Retina (tissue), 1 donor: ENCODE measurements at places on chromosomes 16 and 17.

- DNase-seq: no peak
Measured at GRCh38 chr17:48254896-48255295, 147.3 kb downstream of the SNX11 start.

- no peak for DNase-seq
Measured at GRCh38 chr17:48322060-48322459, 108.0 kb downstream of the SKAP1 start.

GRCh38 chr16:60776281-60776680 lies 1260.0 kb downstream of the CDH8 start:
- DNase-seq: no peak

DNA sequence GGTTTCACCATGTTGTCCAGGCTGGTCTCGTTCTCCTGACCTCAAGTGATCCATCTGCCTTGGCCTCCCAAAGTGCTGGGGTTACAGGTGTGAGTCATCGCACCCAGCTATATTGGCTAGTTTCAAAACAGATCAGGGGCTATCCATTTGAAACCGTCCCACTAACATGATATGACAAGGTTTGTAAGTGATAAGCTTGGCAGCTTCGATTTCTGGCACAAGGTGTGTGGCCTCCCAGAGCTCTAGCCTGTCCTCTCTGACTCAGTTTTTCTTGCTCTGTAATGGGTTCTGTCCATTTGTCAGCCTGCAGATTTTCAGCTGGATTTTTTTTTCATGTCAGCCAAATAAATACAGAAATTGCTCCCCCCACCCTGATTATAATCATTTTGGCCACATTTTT lies 31.8 kb upstream of the TENT4B start:
- DNase-seq: no peak

GRCh38 chr16:48907906-48908634 lies 298.1 kb upstream of the N4BP1 start:
- no peak for DNase-seq

GRCh38 chr17:59666235-59666634 lies 41.0 kb downstream of the PTRH2 start:
- no peak for DNase-seq

GRCh38 chr16:82801361-82801760 lies 174.6 kb downstream of the CDH13 start:
- no peak for DNase-seq

DNA sequence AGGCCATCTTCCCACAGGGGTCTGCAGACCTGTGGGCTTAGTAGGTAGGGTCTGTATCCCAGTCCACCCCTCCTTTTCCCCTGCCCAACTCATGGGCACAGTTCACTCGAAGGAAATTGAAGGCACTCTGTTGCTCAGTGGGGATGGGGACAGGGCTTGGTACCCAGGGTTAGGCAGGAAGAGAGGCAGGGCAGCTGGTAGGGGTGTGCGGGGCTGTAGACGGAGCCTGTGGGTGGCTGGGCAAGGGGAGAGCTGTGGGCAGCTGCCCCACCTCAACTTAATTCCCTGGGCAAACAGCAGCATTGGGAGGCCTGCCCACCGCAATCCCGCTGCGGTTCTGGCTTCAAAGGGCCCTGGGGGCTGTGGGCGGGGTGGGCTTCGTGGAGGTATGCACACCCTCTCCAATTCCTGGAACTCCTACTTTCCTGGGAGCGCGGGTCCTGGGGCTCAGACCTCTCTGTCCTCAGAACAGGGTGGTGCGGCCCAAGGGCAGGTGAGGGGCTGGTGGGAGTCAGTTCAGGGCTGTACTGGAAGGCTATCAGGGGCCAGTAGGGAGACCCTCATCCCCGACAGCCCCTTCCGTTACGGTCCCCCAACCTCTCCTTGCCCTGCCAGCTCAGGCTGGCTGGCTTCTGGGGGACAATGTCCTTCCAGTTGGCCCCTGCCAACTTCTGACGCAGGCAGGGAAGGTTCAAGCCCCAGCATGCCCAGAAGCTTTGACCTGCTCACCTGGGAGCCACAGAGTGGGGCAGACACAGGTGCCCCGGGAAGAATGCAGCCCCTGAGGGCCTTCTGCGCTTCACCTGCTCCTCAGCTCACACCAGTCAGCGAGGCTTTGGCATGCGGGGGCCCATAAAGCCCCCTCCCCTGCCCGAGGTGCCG lies 9.1 kb downstream of the FOXJ1 start:
- DNase-seq: no peak

DNA sequence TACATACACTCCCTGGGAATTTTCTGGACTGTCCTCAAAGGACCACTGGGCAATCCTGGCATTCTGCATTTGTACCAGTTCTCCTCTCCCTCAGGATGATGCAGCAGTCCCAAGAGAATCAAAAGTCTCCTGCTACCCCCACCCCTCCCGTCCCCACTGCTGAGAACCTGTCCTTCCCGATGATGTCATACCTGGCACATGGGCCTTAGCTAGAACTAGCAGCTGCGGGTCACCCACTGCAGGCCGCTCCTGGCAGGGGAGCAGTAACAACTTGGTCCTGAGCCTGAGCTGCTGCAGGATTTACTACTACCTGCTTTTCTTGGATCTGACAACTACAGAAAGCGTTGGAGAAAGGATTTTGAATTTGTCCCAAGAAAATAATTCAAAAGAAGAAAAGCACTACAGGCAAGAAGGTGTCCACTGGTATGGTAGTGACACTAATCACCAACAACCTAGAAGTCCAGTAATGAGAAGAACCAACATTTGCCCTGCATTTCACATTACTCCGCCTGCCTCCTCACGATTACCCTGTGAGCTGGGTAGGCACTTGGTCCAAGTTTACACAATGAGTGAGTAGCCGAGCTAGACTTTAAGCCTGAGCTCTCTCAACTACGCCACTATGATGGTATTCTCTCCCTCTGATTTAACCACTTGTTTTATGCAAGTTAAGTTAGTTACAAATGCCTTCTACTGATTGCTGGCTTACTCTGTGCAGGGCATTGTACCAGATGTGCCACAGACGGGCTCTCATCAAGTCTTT lies 55.3 kb upstream of the ETV4 start:
- DNase-seq: no peak

- DNase-seq: no peak
Measured at GRCh38 chr16:28845761-28846079, 428 bp downstream of the TUFM start.

DNA sequence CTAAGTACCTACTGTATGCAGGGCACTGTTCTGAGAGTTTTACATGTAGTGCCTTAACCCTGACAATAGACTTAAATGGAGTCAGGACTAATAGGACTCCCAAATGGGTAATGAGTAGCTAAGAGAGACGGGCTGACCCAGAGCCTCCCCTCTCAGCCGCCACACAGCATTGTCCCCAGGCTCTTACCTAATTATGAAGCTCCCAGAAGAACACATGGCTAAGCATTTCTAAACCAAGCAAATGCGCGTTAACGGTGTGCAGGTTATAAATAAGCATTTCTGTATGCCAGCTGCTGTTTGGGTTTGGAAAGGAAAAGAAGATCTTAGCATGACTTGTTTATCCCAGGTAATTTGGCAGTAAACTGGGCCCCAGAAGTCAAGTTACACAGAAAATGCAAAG lies 14.3 kb downstream of the KATNIP start:
- DNase-seq: no peak

GRCh38 chr16:19874026-19874425 lies 10.6 kb downstream of the GPRC5B start:
- DNase-seq: no peak

GRCh38 chr17:63450551-63450950 lies 4.4 kb upstream of the CYB561 start:
- DNase-seq: no peak

DNA sequence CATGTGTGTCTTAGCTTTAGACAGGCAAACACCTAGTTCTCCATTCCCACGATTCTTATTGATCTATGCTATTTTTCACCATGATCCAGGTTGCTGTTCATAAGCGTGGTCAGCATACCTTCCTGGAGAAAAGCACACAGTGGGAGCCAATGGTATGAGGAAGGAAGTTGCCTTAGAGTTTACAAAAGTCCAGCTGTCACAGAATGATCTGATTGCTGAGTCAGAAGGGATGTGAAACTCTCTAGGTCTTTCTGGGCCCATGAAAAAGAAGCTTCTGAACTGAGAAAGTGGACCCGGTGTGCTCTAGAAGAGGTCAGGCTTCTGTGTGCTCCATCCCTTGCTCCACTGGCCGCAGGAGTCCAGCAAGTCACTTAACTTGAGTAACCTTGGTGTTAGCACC lies 71.0 kb upstream of the CCL1 start:
- no peak for DNase-seq

DNA sequence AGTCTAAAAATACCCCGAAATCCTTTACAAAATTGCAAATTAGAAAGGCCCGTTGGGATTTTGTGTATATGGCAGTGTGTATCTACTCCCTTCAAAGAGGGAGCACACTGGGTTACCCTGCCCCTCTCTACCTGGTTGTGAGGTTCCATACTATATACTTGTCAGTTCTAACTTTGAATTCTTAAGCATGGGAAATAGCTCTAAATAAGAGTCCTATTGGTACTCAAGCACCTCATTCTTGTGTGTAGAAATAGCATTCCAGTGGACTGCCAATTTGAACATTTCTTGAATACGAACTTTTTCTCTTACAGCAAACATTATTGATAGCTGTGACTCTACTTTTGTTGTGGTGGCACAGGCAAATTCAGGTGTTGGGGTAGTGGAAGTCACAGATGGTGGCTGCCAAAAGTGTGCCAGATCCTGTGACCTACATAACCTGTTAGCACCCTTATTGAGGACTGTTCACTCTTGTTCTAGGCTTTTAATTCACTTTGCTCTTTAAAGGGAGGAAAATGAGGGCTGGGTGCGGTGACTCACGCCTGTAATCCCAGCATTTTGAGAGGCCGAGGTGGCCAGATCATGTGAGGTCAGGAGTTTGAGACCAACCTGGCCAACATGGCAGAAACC lies 16.1 kb downstream of the ESRP2 start:
- DNase-seq: no peak

DNA sequence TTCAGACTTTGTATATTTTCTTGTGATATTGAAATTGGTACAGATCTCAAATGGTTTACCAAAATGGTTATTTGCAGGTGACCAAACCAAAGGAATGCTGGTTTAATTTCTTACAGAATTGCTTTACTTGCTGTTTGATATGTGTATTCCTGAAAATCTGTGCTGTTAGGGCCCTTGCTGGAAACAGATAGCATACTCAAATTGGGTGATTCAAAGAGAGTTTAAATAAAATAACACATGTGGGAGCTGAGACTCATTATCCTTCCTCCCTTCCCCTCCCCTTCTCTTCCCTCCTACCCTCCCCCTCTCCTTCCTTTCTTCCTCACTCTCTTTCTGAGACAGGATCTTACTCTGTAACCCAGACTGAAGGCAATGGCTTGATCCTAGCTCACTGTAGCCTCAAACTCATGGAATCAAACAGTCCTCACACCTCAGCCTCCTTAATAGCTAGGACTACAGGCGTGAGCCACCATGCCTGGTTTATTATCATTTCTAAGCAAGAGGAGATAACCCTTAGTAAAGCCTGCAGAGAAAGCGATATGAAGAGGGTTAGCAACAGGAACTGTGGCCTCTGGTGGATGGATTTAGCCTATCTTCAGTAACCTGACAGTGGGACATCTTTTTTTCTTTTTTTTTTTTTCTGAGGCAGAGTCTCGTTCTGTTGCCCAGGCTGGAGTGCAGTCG lies 141.9 kb downstream of the BCAS3 start:
- no peak for DNase-seq

GRCh38 chr16:66357523-66357928 lies 9.0 kb upstream of the CDH5 start:
- peak; percentile 58 for DNase-seq

GRCh38 chr16:6969594-6969993 lies 363.1 kb upstream of the RBFOX1 start:
- no peak for DNase-seq

GRCh38 chr17:83014940-83015910 lies 64.2 kb upstream of the METRNL start:
- peak; percentile 56 for DNase-seq

GRCh38 chr16:89687092-89687940 lies 827 bp downstream of the CDK10 start:
- DNase-seq: peak; percentile 84

DNA sequence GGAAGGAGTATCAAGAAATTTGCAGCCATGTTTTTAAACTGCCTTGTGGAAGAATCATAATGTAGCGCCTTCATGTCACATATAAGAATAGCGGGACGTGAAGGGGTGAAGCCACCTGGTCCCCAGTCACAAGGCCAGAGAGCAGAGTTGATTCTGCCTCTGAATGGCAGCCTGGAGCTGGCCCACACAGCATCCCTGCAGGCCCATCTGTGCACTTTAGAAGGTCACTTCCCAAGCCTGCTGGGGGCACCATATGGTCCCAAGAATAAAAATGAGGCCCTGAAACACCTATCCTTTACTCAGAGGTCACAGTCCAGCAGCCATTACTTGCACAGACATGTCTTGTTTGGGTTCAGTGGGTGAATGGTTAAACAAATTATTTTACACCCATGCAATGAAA lies 15.0 kb downstream of the CD300E start:
- DNase-seq: no peak

DNA sequence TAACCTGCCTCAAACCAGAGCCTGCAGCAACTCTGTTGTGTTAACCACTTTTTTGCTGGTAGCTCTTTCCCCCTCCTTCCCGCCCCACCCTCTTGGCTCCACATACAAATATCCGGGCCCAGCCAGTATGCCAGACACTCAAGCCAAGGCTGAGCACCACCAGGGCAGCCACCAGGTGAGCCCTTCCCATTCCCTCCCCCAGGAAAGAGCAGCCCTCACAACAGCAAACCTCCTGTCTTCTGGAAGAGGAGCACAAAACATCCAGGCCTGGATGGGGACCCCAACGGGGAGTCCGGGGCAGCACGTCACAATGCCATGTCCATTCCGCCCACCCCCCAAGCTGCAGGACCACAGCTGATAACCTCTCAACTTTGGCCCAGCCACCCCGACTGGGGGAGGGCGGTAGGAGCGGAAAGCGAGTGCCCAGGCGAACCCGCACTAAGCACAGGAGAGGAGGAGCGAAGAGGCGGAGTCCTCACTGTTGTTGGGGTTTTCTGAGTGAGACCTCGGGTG lies 757 bp downstream of the ORMDL3 start:
- peak; percentile 10 for DNase-seq

DNA sequence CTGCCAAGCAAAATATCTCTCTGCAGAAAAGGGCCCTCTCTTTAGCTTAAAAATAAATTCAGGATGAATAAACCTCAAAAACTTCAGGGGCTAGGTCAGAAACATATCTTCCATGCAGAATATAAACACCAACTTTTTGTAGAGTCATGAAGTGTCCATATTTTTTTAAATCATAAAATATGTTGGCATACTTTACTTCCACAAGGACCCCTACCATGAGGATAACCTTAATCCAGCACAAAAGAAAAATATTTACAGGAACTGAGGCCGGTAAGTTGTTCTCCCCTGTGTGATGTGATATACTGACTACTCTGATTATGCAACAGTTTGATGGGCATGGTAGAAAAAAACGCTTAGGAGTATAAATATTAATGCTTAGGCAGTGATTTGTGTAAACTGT lies 264.8 kb upstream of the CDH11 start:
- DNase-seq: no peak

DNA sequence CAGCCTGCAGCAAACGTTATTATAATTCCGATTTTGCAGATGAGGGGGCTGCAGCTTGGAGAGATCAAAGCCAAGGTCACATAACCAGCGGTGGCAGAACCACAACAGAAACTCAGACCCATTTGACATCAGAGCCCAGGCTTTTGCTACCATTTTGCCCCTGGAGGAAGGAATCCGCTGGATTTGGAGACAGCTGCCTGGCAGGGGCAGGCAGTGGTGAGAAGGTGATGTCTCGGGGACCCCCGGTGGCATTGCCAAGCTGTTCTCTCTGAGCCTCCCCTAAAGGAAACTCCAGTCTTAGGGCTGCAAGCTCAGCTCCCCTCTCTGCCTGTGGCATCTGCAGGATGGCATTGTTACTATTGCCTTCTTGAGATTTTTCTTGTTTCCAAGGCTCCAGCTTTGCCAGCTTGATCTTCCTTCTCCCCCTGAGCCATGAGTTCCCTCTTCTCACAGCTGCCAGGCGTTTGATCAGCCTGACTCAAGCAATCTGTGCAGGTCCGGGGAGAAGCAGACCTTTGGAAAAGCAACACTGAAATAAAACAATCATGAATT lies 40.8 kb downstream of the AIPL1 start:
- no peak for DNase-seq
